Activated CD4-positive, alpha-beta T cell treated with anti-CD3 and anti-CD28 coated beads, Interleukin-2, amount 10 ng/mL, durations not matched to agents 24 days and 14 days (primary cell): ENCODE measurements at places on chromosomes 12 and 14. TPM values are rescaled to one million over a fixed set of nuclear protein-coding genes. Genes with fewer than 3 reads are reported as not detected.

The KITLG gene
- total RNA-seq, result 0.09 and 0.30 TPM in 2 replicates

- no peak for DNase-seq
These were observed 8.6 kb downstream of the BCL2L14 start for GRCh38 chr12:12079291-12079690.

DNA sequence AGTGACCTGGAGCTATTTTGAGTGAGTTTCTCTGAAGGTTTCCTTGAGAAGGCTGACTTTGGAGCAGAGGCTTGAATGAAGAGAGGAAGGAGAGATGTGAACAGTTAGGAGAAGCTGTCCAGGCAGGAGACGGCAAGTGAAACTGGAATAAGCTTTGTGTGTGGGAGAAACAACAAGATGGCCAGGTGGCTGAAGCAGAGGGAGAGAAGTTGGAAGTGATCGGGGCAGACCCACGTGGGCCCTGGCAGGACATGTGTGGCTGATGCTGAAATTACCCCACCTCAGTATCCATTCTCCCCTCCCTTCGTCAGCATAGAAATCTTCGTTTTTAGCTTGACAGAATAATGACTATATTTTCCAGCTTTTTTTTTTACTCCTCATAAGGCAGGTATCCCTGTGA, 809.2 kb upstream of the TMEM132C start:
- no peak for DNase-seq

The LUM gene
- not detected in 2 replicates for total RNA-seq

The MIP gene
- not detected in 2 replicates for total RNA-seq

DNA sequence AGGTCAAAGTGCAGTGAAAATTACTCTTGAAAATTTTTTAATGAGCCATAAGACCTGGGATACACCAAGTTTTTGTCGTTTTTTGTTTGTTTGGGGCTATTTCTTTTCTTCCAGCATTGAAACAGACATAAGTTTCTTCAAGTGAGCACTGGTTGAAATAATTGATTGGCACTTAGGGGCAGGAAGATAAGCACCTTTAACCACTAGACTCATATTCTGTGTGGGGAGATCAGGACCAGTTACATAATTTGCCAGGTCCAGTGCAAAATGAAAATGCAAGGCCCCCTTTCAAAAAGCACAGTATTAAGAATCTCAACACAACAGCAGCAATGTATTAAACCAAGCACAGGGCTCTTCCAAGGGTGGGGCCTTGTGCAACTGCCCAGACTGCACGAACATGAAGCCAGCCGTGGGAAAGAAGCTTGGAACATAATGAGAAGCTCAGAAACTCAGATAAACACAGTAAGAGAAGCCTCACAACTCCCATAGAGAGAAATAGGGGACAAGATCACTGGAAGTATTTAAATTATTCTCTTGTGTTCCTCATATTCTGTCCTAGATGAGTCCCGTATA, 3.2 kb upstream of the TCP11L2 start:
- no peak for DNase-seq

GRCh38 chr14:66485029-66485428, 1.1 kb upstream of the CCDC196 start:
- no peak for DNase-seq

The TAS2R19 gene
- 2.9 and 3.9 TPM in 2 replicates for total RNA-seq

DNA sequence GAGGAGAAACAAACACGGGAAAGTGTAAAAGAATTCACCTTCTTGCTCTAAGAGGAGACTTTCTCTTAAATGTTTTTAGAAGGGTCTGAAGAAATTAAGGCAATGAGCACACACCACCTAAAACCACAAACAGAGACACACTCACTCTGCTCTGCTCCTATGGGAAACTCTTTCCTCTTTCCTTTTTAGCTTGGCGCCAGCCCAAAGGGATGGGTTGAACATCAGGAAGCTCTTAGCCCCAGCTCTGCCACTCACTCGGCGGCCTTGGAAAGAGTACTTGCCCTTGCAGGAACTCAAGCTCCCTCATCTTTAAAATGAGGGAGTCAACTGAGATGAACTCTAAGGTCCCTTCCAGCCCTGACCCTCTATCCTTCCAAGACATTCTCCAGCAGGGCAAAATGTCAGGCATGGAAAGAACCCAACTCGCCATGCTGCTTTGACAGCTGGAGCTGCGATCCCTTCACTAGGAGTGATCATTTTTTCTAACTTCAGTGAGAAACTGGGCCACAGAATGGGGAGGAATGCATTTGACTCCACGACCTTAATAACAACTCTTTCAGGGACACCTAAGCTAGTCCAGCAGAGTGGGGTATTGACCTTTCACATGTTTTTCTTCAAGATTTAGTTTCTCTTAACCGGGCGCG, 980 bp upstream of the RNASE8 start:
- DNase-seq, result no peak

GRCh38 chr12:48618541-48618940, 48.7 kb upstream of the LALBA start:
- peak; percentile 93 for DNase-seq

DNA sequence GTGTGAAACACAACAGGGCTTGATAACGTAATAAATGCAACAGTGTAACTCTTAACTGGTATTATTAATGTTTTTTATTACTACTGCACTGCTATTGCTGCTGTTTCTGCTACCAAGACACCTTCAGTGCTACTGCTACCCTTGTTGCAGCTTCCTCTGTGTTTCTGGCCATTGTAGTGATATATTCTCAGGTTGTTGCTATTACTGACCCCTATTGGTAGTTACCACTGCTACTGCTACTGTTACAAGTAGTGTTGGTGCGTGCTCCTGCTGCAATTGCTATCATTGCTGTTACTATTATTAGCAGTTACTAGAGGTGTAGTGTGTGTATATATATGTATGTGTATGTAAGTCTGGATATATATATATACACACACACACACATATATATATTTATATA, 87.2 kb upstream of the PTPRB start:
- DNase-seq, result no peak

- DNase-seq, result peak; percentile 61
These were observed 41.0 kb upstream of the FOXJ2 start for GRCh38 chr12:7991535-7991934.

The SBNO1 gene
- total RNA-seq, result 54.2 and 56.1 TPM in 2 replicates

- DNase-seq, result no peak
These were observed 173.2 kb downstream of the MED13L start for GRCh38 chr12:116104167-116104767.

GRCh38 chr14:87866116-87866515, 126.9 kb downstream of the GALC start:
- DNase-seq, result no peak

GRCh38 chr14:53714495-53715192, 242.0 kb downstream of the BMP4 start:
- DNase-seq, result no peak

The CISTR gene
- total RNA-seq, result not detected in 2 replicates

DNA sequence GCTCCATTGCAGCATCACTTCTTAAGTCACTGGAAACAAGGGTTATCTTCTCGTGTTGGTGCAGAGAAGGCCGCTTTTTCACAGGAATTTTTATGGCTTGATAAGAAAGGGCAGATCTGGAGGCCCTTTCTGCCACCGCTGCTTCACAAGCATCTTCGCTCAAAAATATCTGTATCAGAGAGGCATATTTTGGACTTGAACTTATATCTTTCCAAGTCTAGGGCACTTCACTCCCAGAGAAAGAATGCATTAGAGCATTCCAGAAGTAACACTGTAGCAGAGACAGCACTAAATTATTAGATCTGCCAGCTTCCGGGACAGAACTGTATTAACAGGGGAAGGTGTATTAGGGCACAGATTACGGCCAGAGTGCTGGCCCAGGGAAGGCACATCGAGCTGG, 151.7 kb upstream of the AMIGO2 start:
- no peak for DNase-seq

DNA sequence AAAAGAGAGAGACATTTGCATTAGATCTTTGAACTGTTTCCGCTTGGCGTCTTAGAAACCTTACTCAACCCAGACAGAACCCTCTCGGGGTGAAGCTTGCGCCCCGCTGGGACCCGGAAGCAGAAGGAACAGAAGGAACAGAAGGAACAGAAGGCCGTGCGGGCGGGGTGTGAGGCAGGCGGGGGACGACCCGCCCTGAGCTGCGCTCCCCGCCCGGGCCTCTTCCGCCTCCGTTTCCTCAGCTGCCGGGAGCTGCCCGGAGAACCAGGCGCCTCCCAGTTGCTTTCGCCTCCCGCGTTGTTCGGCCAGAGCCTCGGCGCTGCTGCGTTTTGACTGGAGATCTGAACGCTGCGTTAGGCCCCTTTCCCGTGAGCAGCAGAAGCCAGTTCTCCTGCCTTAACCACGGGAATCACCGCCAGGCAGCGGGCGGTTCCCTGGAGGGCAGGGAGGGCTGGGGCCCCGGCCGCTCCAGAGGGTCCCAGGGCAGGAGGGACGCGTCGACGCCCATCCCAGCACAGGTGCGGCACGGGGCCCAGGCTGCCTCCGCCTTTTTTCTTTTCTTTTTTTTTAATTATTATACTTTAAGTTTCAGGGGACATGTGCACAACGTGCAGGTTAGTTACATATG, 19.3 kb upstream of the MMP17 start:
- DNase-seq, result peak; percentile 82

GRCh38 chr12:90235642-90236041, 527.0 kb upstream of the ATP2B1 start:
- DNase-seq, result no peak

- no peak for DNase-seq
These were observed 13.1 kb downstream of the ZFYVE21 start for GRCh38 chr14:103728721-103729120.

The IL31 gene
- 2.5 TPM in 2 replicates for total RNA-seq

DNA sequence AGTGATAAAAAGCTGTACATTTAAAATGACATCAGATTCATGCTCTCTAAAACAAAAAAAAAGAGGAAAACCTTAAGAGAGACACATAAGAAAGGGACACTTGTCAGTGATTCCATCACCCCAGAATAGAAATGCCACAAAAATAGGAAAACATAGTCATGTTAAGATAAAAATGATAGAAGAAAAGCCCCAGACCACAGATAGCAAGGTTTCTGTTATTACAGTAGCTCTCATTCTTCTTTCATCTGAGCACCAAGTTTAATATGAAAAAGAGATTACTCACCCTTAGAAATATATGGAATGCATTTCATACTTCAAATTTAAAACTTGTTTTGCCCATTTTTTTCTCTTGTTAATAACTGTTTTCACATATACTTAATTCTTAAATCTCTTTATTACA, 217.2 kb downstream of the EGLN3 start:
- DNase-seq, result no peak

The PRR4 gene
- 0.62 and 2.0 TPM in 2 replicates for total RNA-seq

DNA sequence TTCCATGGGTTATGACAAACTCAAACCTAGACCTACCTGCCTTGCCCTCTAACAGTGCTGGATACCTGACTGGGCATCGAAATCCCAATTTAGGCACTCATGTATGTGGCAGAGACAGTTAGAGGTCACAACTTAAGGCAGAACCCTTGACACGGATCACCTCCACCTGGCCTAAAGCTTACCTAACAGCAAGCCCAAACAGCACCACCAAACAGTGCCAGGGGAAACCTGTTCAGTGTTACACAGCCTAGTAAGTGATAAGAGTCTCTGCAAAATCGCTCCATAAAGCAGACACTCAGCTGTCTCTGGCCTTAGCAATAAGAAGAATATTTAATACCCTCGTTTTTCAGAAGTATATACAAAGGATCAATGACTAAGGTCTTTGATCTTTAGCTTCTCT, 77.8 kb downstream of the SPPL3 start:
- no peak for DNase-seq

- DNase-seq, result no peak
These were observed 177.9 kb downstream of the ETV6 start for GRCh38 chr12:11827091-11828061.

DNA sequence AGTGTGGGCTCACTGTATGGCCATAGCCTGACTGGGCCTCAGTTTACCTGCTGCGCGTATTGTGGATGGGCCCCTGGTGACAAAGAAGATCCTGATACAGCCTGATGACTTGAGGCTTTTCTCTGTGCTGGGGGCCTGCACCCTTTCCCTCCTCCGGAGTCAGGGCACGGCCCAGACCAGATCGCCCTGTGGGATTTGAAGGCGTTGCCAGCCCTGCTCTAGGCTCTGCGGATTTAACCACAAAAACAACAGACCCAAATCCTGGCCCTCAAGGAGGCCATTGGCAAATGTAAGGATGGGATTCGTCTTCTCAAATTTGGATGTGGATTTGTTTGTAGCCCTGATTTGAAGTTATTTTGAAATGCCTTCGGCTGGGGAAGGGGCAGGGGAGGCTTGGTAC, 195.8 kb downstream of the TSPAN9 start:
- no peak for DNase-seq

The JKAMP gene
- 27.9 and 28.6 TPM in 2 replicates for total RNA-seq
